ENCODE measurements at places on chromosomes 2 and 18.

DNA sequence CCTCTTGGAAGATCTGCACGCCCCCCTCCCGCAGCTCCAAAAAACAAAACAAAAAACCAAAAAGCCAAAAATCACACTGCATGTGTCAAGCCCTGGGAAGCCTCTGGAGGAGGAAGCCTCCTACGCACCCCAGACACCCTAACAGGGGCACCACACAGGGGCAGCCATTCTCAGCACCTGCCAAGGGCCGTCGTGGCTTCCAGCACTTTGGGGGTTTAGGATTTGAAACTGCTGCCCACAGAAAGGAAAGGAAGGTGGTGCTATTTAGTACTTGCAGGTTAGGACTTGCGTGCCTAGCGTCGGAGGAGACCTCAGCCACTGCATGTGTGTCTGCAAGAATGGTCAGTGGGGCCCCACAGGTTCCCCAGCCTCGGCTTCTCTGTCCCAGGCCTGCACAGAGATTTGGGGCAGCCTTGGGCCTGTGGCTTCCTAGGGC lies 419 bp upstream of the GPR55 start:
- no peak for DNase-seq

GRCh38 chr2:27901234-27901633 lies 10.7 kb downstream of the BABAM2 start:
- no peak for DNase-seq

- DNase-seq: no peak
Measured at GRCh38 chr18:69865776-69866175, 81.9 kb downstream of the CD226 start.

DNA sequence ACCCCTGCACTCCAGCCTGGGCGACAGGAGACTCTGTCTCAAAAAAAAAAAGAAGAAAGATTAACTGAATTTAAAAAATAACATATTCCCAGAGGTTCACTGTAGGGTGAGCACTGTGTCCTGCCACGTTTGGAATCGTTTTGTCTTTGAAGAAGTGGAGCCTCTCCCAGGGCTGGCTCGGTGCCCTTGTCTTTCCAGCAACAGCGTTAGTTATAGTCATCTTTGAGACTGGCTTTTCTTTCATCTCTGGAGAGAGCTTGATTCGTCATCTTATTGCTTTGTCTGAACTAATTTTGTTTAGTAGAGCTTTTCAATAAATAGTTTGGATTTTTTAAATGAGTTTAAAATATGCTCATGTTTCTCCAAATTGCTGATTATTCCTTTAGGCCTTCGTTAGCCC lies 50.5 kb downstream of the IMPA2 start:
- DNase-seq: no peak

- DNase-seq: no peak
Measured at GRCh38 chr2:11495844-11496681, 30.1 kb upstream of the E2F6 start.

GRCh38 chr2:54402350-54402749 lies 53.8 kb upstream of the SPTBN1 start:
- DNase-seq: no peak

- DNase-seq: no peak
Measured at GRCh38 chr2:124151691-124152090, 126.6 kb downstream of the CNTNAP5 start.

GRCh38 chr2:2061091-2061696 lies 269.9 kb downstream of the MYT1L start:
- no peak for DNase-seq

DNA sequence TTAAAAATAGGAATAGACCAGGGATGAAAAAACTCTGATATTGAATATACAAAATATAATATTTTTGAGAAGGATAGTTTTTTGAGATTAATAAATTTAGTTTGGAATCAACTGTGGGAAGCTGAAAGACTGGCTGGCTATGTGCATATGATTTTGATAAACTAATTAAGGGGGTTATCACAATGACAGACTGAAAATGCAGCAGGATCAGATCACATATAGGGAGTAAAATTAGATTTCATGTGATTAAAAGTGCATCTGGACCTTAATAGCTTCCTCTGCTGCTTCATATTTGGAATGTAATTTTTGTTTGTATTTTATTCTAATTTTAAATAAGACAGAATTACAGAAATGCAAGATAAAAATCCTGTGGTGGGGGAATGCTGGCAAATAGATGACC lies 111.7 kb downstream of the CCDC102B start:
- no peak for DNase-seq

GRCh38 chr2:64420677-64421076 lies 33.3 kb upstream of the LGALSL start:
- no peak for DNase-seq

DNA sequence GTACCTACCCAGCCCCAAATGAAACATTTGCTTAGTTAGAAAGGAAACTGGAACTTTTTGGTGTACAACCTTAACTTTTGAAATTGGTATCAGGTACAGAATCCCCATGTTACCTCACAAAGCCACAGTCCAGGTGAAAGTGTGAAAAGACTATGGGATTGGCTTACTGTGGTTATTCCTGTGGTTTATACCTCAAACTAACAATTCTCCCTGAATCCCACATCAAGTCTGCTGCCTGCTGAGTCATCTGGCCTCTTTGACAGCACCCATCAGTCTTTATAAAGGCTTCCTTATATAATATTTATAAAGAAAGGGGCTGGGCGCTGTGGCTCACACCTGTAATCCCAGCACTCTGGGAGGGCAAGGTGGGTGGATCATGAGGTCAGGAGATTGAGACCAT lies 164.6 kb downstream of the TMEM247 start:
- DNase-seq: no peak

DNA sequence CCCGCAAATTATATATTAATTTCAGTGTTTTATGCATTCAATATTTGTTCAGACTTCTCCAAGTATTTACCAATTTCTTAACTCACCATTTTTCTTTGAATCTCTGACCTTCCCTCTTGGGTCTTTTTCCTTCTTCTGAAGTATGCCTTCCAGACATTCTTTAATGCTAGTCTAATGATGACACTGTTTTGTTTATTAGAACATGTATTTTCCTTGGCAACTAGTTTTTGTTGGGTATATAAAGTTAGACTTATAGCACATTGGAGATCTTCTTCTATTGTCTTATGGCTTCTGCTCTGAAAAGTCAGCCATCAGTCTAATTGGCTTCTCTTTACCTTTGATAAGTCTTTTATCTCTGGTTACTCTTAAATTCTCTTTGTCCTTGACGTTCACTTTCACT lies 423.2 kb upstream of the NRP2 start:
- DNase-seq: no peak

DNA sequence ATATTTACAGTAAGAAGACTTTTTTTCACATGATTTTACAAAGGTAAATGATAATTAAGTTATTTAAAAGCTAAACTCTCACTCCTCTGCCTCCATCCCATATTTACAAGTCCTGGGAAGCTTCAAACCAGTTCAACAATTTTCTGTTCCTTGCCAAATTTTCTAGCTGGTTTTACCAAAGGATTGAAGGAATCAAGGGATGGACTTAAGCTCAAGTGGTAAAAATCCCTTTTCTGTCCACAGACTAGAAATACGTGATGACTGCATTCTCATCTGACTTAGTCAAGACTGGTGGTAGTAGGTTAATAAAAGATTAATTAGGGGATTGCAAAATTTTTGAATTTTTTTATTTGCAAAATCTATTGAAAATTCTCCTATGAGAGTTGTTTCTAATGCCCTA lies 297.3 kb downstream of the MTX2 start:
- no peak for DNase-seq

DNA sequence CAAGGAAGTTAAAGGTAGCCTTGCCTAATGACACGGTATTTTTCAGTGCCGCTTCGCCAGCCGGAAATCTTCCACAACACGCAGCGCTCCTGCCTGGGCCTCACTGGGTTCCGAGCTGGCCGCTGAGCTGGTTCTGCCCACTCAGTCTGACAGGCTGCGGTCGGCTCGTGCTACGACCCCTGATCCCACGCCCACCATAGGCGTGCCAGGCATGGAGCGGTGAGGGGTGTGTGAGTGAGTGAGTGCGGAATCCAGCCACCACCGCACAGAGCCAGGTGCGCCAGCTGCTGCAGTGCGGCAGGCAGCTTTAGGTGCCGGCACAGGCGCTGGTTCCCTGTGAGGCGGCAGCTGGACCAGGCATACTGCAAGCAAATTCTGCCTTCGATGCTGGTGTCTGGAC lies 407.9 kb downstream of the DCC start:
- DNase-seq: no peak

GRCh38 chr2:167411367-167411766 lies 523.1 kb downstream of the XIRP2 start:
- no peak for DNase-seq

DNA sequence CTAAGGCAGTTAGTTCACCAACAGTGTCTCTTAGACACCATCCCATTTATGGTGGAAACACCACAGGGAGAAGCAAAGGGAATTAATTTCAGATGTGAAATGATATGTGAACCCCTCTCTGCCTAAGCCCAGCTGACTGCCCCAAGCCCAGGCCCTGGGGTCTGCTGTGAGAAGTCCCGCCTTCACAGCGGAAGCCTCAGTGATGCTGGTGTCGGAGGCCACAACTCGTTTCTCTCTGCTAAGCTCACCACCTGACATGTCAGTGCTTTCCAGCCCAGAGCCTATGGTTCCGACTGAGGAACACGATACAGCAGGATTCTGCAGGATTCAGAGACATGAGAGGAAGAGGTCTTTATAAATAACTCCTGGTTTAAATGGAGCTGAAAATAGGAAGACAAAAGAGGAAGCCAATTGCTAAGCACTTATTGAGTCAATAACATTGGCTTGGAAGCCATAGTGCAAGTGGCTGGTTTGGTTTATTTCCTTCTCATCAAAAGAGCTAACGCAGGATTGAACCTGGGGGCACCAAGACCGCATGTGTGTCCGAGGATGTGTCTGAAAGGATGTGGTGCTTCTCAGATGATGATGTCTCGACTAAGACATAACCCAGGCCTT lies 21.9 kb upstream of the LOXHD1 start:
- DNase-seq: no peak

- DNase-seq: no peak
Measured at GRCh38 chr2:43190311-43191052, 35.9 kb downstream of the ZFP36L2 start.

DNA sequence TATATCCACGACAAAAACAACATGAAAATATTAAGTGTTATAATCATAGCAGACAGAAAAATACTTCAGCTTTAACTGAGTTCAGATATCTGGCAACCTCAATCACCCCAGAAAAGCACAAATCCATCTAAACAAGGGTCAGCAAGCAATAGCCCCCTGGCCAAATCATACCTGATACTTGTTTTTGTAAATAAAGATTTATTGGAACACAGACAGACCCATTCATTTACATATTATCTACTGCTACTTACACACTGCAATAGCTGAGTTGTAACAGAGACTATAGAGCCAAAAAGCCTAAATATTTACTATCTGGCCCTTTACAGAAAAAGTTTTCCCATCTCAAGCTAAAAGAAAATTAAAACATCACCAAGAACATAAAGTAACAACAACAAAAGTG lies 12.8 kb downstream of the FARSB start:
- no peak for DNase-seq

DNA sequence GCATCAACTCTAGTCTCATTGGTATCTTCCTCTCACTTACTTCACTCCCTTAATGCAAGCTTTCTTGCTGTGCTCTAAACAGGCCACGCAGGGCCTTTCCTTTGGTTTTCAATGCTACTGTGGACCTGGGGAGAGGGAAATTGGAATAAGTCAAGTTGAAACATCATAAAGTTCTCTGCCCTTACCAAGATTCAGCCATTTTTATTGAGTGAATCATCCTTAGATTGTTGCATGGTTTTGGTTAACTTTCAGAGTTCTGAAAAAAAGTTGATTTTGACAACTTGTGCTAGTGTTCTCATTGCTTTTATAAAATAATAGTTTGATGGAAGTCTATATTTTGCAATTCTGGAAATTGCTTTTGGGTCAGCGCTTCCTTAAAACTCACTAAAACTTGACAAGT lies 852.8 kb upstream of the ACVR2A start:
- no peak for DNase-seq

DNA sequence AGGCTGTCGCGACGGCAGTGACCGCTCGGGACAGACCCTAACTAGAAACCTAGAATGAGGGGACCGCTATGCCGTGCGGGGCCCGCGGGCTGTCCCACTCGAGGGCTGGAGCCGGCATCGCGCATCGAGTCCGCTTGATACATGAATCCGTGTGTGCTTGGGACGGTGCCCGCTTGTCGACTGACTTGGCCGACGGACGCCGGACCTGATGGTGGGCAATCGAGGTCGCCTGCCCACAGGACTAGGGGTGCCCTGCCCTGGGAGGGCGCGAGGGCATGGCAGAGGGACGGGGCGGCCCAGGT lies 749 bp upstream of the PTMA start:
- no peak for DNase-seq

- no peak for DNase-seq
Measured at GRCh38 chr2:121015971-121016485, 269.0 kb downstream of the TFCP2L1 start.

- no peak for DNase-seq
Measured at GRCh38 chr2:52934920-52935640, 832.5 kb upstream of the CHAC2 start.
